ENCODE measurements at places on chromosomes 7 and 10.

GRCh38 chr7:127578036-127578684 is 7.2 kb downstream of the GCC1 start:
- DNase-seq, result no peak

GRCh38 chr7:867406-868188 is 8.8 kb upstream of the GET4 start:
- DNase-seq, result no peak

DNA sequence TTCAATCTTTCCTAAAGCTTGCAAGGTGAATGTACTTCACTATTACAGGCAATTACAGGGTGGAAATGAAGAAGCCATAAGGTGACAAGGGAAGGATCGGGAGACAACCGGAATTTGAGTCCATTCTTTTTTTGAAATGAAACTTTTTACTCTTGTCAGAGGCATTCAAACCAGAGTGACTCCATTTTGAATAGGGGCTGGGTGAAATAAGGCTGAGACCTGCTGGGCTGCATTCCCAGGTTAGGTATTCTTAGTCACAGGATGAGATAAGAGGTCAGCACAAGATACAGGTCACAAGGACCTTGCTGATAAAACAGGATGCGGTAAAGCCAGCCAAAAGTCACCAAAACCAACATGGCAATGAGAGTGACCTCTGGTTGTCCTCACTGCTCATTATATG is 363.3 kb downstream of the TYW1 start:
- no peak for DNase-seq

GRCh38 chr10:60666221-60666620 is 112.1 kb upstream of the CDK1 start:
- DNase-seq, result no peak

DNA sequence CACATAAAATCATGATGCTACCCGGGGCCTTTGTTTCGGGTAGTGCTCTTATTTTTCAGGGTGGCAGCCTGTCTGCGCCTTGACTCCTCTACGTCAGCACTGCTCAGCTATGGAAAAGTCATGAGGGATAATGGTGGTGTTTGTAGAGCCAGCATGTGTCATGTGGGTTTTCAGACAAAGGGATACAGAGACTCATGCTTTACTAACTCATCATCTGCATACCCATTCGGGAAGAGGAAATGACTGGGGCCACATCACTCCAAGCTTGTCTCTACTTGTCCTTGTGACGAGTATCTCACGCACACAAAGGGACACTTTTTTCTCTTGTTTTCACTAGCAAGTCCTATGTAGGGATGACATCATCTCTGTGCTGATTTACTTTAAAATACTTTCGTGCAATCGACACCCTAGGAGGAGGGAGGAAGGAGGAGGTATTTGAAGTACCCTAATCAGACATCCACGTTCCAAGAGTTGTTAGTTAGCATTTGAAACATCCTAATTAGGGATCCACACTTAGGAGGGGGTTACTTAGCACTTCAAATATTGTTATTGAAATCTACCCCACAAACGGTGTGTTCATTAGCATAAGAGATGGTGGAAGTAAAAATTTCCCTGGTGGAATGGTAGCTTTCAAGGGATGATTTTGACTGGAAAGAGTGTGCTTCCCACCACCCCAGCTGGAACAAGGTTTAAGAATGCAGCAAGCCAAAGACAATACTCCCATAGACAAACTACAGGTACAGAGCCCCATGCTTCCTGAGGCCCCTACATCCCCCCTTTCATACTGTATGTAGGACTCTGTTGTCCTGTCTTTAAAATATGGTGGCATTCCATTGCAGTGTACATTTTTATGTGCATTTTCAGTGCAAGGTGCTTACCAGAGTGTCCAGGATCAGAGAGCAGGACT is 52.0 kb downstream of the THNSL1 start:
- DNase-seq, result no peak

DNA sequence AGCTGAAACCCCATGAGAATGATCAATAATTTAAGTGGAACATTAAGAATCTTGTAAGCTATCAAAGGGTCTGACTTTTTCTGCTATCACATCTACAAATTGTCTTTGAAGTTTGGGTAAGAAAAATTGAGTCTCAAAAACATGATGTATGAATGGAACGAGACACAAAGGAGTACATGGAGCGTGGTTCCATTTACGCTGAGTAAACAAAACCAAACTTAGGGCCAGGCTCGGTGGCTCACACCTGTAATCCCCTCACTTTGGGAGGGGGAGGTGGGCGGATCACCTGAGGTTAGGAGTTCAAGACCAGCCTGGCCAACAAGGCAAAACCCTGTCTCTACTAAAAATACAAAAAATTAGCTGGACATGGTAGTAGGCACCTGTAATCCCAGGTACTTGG is 24.3 kb downstream of the SMC3 start:
- DNase-seq, result no peak

GRCh38 chr7:74306004-74306729 is 17.0 kb downstream of the CLIP2 start:
- no peak for DNase-seq

GRCh38 chr10:74644738-74645137 is 181.7 kb upstream of the KAT6B start:
- DNase-seq, result no peak

GRCh38 chr7:41491308-41491707 is 211.6 kb downstream of the INHBA start:
- DNase-seq, result no peak

- no peak for DNase-seq
Measured at GRCh38 chr10:43808136-43808535, 159.5 kb upstream of the ZNF32 start.

DNA sequence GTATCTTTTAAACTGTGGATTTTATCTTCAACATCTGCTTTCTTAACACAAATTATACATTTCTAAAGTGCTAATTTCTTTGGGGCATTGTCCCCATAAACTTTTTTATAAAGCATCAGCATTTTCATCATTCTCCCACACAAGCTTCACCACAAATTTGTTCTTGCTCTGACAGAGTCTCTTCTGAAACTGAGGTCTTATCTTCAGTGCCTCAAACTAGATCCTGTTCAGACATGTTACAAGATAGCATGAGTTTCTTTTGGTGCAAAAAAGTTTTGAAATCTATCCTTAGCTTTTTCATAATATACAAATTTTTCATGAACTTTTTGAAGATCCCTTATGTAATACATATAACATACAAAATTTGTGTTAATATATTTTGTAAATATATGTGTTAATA is 346.6 kb downstream of the IPMK start:
- DNase-seq, result no peak

GRCh38 chr10:120437541-120437940 is 19.5 kb upstream of the PLPP4 start:
- DNase-seq, result no peak

DNA sequence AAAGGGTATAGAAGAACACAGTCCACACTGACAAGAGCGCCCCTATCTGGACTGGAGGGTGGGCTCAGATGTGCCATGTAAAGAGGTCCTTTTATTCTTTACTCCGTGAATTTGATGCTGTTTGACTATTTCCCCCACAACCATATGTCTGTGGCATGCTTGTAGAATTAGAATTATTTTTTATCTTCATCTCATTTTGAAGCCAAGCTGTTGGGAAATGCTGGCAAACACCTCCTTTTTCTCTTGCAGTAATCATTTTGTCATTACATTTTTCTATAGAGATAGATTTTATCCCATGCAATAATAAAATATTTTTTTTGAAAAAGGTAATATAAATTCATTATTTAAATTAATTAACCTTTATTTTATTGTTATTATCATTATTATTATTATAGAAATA is 926.6 kb upstream of the AUTS2 start:
- DNase-seq, result no peak

GRCh38 chr10:119526621-119527592 is 15.6 kb downstream of the RGS10 start:
- DNase-seq, result no peak

DNA sequence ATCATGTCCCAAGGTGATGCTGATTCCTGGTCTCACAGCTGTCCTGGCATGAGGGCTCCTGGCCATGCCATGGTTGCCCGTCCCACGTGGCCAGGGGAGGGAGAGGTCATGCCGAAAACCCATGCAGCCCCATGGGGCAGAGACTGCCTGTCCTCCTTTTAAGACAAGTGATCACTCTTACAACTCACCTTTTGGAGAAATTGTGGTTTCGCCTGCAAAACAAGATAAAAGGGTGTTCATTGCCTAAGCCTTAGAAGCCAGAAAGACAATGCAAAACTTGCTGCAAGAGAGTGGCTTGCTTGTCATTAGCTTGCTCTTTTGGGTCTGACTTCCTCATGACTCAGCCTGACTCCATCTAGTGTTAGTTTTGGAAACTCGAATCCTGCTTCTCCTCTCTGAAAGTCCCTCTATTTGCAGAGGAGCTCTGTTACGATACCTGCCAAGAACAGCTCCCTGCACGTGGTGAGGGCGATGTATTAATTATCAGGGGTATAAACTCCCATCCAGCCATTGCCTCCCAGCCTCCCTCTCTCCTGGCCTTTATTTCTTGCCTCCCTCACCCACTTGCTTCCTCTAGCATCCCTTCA is 26.7 kb downstream of the TMEM273 start:
- no peak for DNase-seq

- no peak for DNase-seq
Measured at GRCh38 chr10:20343036-20343435, 526.8 kb downstream of the PLXDC2 start.

GRCh38 chr10:61655335-61655851 is 7.3 kb upstream of the CABCOCO1 start:
- no peak for DNase-seq

DNA sequence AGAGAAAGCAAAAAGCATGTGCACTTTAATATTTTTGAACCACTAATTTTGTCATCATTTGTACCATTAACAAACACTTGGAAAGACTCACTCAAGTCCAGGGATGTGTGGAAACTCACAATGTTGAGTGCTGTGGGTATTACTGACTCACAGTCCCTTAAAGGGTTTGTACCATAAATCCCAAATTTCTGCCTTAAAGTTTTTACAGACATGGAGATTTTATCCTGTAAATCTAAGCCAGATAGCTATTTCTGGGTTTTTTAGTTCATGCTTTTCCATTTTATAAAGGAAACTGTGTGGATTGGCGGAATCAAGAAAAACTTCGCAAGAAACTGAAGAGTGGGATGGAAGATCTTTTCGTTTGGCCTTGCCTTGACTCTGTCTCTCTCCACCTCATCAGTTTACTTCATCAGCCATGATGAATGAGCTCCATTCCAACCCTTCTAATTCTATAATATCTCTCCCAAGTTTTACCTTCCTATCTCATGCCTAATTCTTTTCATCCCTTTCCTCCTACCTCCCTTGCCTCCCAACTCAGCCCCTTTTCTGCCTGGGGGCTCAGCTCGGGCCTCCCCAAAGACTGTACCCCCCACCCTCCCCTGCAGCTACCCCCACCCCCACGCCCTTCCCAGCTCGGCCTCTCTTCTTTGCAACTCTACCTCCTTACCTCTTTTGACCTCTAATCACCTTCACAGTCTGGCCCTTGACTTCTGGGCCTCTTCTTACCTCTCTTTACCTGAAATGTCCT is 218.5 kb upstream of the MKLN1 start:
- DNase-seq, result no peak

GRCh38 chr10:129057856-129058663 is 409.0 kb upstream of the MGMT start:
- peak; percentile 28 for DNase-seq

- DNase-seq, result no peak
Measured at GRCh38 chr10:90917238-90917967, 3.5 kb downstream of the ANKRD1 start.

GRCh38 chr7:156640257-156640948 is at the start of gene RNF32:
RNF32 (plus strand) TSS chr7:156640774; CDS start chr7:156643878, 3,104 bp downstream.
- peak; percentile 89 for DNase-seq

DNA sequence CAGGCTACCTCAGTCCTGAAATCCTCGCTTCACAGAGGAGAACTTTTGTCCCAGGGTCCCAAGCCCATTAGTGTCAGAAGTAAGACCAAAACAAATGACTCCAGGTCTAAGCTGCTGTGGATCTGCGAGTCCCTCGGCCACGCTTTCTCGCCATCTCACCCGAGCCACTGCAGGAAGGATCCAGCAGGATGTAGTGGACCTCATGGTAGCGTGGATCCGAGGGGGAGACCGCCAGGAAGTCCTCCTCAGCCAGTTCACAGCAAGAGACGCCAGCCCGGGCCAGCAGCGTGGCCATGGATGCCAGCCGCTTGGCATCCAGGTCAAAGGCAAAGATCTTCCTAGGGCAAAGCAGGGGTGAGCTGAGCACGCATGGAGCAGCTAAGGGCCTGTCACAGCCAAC is 4.6 kb downstream of the NSUN5 start:
- DNase-seq, result no peak

- no peak for DNase-seq
Measured at GRCh38 chr7:134368851-134369544, 52.3 kb upstream of the SLC35B4 start.

DNA sequence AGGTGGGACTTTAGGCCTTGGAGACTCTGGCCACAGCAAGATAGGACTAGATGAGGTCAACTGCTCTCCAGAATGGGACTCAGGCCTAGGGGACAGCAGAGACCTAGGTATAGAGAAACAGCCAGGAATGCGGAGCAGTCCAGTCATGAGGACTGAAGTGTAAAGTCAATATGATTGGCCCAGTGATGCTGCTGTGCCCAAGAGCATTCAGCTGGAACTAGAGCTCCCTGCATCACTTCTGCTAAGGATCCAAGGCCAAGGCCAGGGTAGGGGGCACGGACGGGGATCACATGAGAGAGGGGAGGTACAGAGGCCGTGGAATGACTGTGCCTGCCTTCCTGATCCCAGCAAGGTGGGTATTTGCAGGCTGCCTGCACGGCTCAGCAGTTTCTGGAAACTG is 237.9 kb downstream of the FRMD4A start:
- DNase-seq, result no peak

DNA sequence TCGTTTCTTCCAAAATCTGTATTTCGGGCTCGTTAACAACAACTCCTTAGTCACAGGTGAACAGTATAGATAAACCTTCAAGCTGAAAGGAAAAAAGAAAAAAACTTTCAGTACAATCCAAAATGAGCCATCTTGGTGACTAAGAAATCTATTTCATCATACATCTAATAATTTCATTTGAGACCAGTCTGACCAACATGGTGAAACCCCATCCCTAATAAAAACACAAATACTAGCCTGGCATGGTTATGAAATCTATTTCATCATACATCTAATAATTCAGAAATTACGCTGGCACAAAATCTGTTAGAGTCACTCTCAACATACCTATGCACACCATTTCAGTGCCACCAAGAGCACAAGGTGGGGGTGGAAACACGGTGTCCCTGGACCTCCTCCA is 8.8 kb downstream of the DCLRE1C start:
- no peak for DNase-seq

GRCh38 chr10:96858706-96859050 is 26.6 kb downstream of the LCOR start:
- no peak for DNase-seq

DNA sequence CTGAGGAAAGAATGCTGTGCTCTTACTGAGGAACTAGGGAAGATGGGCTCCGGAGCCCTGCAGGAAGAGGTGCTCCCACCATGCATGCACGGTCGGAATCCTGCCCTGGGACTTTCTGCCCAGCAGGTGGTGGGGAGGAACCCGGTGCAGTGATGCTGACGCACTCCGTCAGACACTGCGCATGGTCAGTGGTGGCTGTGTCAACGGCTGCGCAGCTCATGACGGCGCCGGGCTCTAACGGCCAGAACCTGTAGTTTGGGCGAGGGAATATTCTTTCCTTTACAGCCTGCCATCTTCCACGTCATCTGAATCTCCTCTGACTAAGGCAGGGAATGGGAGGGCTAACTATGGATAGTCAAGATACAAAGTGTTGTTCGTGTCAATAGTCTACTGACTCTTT is 189.2 kb upstream of the MGMT start:
- no peak for DNase-seq

- DNase-seq, result no peak
Measured at GRCh38 chr7:116463956-116464355, 35.6 kb upstream of the CAV2 start.

Data from stimulated activated CD8-positive, alpha-beta memory T cell treated with anti-CD3 and anti-CD28 coated beads, Interleukin-2, amount 100 ng/mL, for 1 hour (primary cell).